ENCODE measurements at places on chromosomes 2 and 18.

DNA sequence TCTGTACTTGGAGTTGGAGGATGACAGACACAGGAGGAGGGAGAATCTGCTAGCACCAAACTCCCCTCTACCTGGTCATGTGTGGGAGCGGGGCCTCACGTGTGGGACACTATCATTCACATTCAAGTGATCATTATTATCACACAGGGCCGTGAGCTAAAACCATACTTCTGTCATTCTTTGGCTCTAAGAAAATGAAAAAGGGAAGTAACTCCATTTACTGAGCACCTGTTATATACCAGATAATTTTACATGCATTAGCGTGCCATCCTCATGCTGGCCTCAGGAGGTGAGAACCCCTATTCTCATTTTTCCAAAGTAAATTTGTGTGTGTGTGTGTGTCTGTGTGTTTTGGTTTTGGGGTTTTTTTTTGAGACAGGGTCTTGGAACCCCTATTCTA is 150.1 kb downstream of the GLI2 start:
- no peak for DNase-seq

DNA sequence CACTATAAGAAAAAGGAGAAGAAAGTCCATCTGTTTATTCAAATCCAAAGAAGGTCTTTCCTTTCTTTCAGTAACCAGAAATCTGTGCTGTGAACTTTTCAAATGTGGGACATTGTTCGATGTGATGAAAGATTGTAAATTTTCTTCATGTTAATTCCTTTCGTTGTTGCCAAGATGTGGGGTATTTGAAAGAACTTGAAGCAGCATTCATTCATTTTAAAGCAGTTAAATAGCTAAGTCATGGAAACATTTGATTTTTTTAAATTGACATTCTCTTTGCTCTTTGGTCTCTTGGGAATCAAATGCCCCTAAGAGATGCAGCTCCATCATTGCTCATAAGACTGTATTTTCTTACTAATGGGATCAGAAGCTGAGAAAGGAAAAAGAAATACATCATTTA is 93.7 kb upstream of the EHBP1 start:
- DNase-seq, result no peak

GRCh38 chr2:119431155-119431975 is at the start of gene TMEM37:
TSS of gene TMEM37 (plus strand) at chr2:119431854. CDS start at chr2:119431904, 50 bp downstream.
- DNase-seq, result no peak

GRCh38 chr2:145769011-145769716 is 1249.2 kb upstream of the ZEB2 start:
- DNase-seq, result no peak

GRCh38 chr2:104749856-104750460 is 104.0 kb upstream of the POU3F3 start:
- DNase-seq, result no peak

GRCh38 chr18:49416511-49416910 is 43.9 kb downstream of the DYM start:
- DNase-seq, result no peak

DNA sequence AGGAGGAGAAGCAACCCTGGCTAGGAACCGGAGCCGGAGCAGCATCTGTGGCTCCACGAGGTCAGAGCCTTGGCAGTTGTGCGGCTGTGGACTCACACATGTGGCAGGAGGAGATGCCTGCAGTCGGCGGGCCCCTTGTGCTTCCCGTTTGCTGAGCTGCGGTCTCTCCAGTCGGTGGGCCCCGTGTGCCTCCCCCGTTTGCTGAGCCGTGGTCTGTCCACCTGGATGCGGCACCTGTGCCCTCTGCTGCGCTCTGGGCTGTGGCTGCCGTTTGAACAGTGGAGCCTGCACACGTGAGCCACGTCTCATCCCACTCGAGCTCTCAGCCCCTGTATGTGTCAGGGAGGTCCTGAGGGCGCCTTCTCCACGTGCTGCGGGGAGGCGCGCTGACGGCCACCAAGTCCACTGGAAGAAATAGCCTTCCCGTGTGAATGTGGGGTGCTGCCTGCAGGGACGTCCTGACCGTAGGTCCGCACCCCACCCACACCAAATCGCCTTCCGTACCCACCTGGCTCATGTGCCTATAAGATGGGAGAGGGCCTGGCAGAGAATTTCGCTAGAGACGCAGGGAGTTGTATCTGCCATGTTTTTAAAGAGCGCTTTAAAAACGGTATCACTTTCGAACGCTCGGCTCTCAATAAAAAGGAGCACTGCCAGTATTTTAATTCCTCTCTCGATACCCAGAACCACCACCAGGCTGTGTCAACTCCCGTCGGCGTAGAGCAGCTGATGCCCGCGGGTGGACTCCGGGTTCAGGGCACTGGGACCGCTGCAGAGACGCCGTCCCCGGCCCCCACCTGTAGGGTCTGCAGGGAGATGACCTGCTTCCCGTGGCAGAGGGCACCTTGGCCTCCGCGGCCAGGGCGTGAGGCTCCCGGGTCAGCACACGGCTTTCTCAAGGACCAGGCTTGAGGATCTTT is 117.0 kb downstream of the NFATC1 start:
- peak; percentile 67 for DNase-seq

Data from Jurkat, Clone E6-1 (cell line).